ENCODE measurements at places on chromosomes 2 and 18.

DNA sequence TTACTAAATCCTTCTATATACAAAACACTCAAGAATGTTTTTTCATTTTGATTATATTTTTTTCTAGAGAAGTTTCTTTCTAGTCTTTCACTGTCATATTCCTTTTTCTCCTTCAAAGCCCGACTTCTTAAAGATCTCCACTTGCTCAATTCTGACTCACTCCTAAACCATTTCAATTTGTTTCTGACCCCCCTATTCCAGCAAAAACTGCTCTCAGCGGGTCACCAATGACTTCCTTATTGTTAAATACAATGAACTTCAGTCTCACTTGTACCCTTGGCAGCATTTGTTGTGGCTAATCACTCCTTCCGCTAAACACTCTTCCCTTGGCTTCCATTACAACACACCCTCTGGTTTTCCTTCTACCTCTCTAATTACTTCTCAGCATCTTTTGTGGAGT is 111.1 kb upstream of the RBBP8 start:
- no peak for DNase-seq

DNA sequence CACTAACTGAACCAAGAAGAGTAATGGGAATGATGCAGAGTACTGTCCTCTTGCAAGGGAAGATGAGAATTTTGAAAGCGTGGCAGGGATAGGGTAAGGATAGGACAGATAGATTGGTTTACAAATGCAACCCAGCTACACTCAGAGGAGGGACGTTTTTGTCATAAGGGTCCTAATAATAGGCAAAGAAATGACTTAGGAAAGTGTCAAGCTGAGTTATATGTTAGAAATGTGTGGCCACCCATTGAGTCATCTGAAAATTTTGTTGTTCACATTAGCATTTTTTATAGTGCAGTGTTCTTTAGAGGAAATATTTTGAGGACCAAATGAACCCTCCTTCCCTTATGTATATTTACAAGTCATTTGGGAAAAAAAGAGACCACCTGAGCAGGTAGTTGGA is 137.5 kb downstream of the PHLPP1 start:
- no peak for DNase-seq

GRCh38 chr2:159926695-159927094 is 128.7 kb upstream of the CD302 start:
- no peak for DNase-seq

GRCh38 chr2:145288650-145289496 is 769.0 kb upstream of the ZEB2 start:
- no peak for DNase-seq

DNA sequence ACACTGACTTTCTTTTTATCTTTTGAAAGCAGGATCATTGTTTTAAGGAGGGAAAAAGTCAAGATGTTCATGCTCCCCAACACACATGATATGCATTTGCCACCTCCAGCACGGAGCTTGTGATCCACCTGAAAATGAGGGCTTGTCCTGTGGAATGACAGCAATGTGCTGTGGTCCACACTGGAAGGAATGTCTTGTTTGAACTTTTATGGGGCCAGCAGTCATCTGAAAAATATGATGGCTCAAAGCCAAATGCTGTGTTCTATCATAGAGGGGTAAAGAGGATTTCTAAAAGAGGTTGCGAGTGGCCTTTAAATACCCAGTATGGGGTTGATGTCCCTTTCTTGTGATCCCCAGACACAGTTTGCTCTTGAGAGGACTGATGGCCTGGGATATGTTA is 226.5 kb upstream of the SPRED2 start:
- no peak for DNase-seq

GRCh38 chr2:205754924-205755321 is 72.6 kb downstream of the NRP2 start:
- no peak for DNase-seq

DNA sequence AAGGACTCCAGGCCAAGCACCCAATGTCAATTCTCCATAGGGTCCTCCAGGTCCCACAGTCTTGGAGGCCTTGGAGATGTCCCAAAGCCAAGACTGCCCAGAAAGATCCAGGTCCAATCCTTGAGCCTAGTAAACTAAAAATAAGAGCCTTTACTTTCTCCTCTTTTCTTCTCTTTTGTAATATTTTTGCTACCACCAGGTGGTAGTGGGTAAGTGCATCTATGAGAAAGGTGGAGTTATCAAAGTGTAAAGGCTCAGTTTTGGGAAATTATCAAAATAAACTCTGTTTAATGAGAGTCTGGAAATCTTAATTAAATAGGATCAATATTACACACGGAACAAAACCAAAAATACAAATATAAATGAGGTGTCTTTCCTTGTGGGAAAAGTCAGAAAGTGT is 276.4 kb downstream of the ALK start:
- no peak for DNase-seq

Data from activated naive CD4-positive, alpha-beta T cell (primary cell).